ENCODE measurements at places on chromosomes 1 and 21.

GRCh38 chr1:169931795-169932231 is 38.1 kb upstream of the SCYL3 start:
- no peak for DNase-seq

DNA sequence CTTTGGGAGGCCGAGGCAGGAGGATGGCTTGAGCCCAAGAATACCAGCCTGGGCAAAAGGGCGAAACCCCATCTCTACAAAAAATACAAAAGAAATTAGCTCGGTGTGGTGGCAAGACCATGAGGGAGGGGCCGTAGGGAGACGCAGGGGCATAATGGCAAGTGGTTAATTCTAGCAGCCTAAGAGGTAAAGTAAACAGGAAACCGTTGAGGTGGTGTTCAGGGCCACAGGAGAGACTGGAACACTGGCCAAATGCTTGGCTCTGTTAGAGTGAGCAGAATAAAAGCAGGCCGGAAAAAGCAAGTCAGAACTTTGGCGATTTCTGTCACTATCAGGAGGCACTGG is 89.2 kb downstream of the RIPK4 start:
- no peak for DNase-seq

DNA sequence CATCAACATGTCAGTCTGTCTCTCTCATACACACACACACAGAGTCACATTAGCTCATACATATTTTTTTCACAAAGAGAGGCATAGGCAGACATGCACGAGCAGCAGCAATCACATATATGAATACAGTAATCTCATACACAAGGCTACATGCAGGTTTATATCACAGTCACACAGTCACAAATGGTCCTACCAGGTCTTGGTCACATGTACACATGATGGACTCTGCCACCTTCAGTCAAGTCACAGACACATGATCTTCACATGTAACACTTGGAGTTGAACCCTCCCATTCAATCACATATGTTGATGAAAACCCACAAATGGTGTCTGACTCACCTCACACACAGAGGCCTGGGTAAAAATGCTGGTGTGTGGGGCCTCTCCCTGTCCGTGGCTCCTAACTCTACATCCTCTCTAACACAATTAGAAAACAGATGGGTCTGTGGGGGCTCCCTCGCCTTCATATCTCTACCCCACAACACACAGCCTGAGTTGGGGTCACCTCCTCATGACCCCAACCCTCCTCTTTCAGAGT is 27.9 kb downstream of the RIMS3 start:
- DNase-seq = no peak

DNA sequence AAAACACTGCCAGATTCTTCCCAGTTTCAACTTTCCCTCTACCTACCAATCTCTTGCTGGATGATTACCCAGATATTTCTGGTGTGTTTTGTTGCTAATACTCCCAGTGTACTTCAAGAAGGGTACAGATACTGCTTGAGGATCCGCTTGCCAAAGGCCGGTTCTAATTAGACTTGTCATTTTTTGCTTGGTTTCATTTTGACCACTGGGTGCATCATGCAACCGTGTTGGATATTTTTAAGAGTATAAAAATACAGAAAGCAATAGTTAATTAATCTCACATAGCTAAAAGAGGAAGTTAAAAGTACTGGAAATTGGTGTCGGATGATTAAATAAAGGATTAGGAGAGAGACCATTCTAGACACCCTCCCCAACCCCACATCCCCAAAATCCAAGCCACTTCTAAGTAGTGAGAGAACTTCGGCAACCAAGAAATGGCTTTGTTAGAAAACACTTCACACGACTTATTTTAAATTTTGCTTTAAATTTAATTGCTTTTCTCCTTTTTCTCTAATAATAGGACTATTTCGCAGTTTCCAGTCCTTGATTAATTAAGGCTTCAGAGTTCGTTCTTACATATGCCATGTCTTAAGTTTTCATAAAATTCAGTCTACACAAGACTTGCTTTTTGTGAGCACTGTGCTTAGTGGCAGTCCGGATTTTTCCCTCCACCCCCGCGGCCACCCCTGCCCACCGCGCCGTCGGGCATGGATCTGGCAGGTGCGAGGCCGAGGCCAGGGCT is 2.5 kb upstream of the CDKN2C start:
- DNase-seq = no peak

GRCh38 chr21:29326914-29327554 is 28.3 kb downstream of the BACH1 start:
- no peak for DNase-seq

- DNase-seq = no peak
Measured at GRCh38 chr1:66302184-66302742, 231.7 kb upstream of the SGIP1 start.

DNA sequence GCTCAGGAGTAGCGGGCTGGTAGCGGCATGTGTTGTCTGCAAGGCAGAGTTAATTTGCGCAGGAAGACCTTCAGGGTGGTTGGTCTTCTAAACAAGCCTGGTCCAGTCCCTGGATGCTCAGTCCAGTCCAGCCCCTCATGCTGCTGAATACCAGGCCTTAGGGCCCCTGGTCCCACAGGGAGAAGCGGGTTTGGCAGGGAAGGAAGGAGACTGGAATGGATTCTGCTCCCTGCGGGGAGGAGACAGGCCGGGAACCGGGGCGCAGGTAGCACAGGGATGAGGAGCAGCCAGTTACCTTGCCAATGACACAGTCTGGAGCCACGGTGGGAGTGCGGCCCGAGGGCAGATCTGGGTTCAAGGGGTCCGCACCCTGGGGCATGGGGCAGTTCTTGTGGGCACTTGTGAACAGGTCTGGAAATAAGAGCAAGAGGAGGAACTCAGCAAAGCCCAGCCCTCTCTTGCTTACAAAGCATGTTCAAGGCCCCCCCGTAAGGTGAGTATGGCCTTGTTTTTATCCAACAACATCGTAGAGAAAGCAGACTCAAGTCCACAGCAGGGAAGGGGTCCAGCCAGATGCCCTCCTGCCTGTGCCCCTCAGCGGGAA is 10.1 kb downstream of the FAM131C start:
- no peak for DNase-seq

DNA sequence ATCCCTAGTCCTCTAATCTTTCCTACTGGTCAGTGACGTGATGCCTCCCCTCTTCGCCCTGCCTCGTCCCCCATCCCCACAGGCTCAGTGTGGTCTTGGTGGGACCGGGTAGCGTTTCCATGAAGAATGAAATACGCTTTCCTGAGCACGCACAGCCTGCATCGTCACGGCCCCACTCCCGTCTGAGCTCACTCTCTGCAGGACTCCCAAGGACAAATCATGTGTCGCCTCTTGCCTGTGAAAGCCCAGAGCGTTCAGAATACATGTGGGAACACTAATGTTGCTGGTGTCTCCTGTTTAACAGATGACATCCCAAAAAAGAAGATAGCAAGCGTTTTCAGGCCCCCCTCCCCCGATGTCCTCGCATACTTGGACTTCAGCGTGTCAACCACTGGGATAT is 49.2 kb downstream of the S100B start:
- DNase-seq = no peak

DNA sequence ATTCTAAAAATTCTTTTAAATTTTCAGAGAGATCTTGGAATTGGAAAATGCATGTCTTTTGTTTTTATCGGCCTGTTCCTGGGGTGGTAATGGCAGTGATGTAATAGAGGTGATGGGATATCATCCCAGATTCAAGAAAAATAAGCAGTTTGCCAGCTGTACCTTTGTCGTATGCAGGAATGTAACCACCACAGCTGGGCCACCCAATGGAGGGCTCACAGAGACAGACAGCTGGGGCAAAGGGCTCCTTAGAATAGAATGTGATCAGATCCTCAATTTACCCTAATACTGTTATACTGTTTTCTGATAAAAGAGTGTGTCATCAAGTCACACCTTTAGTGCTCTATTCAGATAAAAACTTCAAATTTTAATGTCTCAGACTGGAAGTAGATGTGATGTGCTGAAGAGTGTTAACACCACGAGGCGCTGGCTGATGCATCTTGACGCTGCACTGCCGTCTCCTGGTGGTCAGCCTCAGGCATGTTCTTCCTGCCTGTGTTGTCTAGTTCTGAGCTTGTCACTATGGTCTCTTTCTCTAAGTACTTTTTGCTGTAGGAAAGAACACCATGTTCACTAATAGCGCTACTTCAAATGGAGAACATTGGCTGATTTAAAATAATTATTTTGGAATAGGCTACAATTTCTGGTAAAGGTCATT is 78.8 kb downstream of the C1orf21 start:
- DNase-seq = no peak

GRCh38 chr1:94578856-94579255 is 37.3 kb upstream of the F3 start:
- no peak for DNase-seq

DNA sequence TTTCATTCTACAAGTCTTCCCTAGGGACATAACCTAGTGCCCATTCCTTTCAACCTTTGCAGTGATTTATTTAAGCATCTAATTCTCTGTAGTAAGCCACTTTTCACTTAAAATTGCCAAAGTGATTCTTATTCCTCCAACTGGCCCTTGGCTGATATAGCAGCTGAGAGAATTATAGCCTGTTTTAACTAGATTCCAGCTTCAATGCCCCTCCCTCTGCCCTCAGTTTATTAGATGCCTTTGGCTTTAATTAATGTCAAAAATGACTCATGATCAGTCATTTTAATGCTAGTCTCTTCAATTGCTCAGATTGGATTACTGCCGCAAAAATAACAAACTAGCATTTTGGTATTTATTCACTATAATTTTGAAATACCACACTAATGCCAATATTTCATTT is 145.4 kb upstream of the KCTD3 start:
- DNase-seq = no peak

DNA sequence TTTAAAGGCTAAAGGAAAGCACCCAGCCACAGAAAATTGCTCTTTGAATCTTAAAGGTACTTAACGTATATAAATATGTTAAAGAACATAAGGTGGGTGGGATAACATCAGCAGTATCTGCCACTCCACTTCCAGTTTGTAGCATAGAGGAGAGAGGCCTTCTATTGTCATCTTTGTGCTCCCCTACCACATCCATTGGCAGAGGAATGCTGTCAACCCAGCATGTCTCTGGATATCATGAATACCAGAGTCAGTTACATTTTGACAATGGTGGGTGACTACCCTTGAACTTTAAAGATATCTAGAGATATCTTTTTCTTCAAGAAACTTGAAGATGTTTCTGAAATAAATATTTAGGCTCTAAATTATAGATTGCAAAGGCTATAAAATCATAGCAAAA is 283.2 kb upstream of the LRRC7 start:
- no peak for DNase-seq

DNA sequence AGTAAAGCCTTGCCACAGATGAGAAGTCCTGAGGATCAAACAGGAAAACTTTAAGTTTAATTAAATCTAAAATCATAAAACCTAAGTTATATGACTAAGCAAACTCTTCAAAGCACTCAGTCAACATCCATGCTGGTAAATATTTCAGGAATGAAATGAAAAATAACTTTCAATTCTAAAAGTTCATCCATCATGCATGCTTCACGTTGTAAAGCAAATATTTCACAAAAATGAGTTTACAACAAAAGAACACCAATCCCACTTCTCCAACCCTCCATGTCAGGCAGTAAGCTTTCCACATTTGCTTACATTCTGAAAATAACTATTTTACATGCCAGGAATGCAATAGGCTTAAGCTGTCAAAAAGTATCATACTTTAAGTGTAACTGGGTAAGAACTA is 16.8 kb downstream of the APP start:
- DNase-seq = no peak

GRCh38 chr1:158191299-158191698 is 10.6 kb downstream of the CD1D start:
- no peak for DNase-seq

- no peak for DNase-seq
Measured at GRCh38 chr1:155167166-155168104, 5.7 kb downstream of the KRTCAP2 start.

GRCh38 chr1:169484101-169484500 is 1.6 kb downstream of the SLC19A2 start:
- DNase-seq = no peak

DNA sequence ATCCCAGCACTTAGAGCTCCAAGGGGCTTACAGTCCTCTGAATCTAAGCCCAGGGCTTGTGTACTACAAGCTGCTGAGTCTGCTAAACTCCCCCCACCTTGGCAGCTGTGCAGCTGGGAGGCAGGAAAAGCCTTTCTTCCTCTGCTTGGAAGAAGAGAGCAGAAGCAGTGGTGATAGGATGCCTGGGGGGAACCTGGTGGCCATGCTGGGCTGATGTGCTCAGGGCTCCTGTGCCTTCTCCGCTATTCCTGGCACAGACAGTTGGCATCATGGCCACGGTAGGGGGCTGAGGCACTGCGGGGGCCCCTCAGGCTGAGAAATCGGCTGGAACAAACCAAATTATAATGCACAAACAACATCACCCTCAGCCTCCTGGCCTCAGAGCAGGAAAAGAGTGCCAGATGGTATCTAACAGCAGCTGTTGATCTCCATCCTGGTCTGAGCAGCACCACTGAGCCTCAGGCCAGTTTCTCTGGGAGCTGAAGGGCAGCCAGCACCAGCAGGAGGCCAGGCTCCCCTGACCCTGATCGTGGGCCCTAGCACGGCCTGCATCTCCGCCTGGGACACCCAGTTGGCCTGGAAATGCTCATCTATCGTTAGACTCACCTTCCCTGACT is 35.8 kb downstream of the ECE1 start:
- DNase-seq = no peak

DNA sequence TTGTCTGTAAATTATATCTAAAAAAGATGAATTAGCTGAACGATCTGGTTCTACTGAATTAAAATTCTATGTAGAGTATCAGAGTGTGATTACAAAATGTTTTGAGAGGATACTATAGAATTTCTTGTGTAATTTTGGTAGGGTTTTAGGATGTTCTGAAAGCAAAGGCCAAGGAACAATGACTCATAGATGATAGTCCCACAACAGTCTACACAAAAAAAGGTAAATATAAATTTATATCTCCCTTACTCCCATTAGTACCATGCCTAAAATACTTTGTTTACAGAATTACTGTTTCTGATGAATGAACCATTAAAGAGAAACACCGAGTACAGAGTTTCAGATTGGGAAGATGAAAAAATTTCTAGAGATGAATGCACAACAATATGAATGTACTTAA is 9.5 kb downstream of the EDEM3 start:
- DNase-seq = no peak

DNA sequence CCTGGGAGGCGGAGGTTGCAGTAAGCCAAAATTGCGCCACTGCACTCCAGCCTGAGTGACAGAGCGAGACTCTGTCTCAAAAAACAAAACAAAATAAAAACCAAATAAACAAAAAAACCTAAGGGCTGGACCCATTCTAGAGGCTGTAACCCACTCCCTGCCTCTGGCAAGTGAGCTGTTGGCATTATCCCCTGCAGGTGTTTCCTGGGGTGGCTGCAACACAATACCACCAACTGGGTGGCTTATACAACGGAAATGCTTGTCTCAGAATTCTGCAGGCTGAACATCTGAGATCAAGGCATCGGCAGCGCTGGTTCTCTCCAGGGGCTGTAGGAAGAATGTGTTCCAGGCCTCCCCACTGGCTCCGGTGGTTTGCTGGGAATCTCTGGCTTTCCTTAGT is 15.2 kb downstream of the LRRC38 start:
- no peak for DNase-seq

GRCh38 chr1:201104141-201104540 is 8.1 kb downstream of the CACNA1S start:
- DNase-seq = no peak
